ENCODE measurements at places on chromosomes 4 and X. TPM values are rescaled to one million over a fixed set of nuclear protein-coding genes. Genes with fewer than 3 reads are reported as not detected.
A peak's percentile ranks its signal among the peaks of the same experiment; 100 is the strongest.

- no peak for DNase-seq
These were observed 34.3 kb upstream of the GRPR start for GRCh38 chrX:16089086-16089485.

DNA sequence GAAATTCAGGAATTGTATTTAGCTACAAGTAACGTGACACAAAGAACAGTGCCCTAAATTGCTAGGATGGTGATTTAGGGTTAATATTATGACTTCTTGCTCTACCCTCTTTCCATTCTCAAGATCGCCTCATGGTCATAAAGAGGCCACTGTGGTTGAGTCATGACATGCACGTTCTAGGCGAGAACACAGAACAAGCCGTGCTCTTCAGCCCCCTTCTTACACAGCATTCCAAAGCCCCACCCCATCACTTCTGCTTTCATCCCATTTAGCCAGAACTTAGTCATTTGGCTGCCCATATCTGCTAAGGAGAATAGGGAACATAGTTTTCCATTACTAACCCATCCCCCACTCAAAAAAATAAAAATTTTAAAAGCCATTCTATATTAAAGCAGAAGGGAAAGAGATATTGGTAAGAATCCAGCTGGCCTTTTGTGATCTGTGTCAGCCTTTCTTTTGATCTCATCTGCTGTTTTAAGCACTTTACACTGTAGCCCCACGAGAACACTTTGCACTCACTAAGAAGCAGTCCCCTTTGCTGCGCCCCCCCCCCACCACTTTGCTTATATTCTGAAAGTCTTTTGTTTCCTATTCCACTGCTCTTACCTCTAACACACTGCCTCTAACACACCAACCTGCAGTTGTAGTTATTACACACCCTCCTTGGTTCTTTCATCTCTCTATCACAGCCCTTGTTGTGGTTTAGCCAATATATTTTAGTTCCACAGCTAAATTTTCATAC is 28.4 kb downstream of the NPNT start:
- DNase-seq: peak; percentile 43

GRCh38 chrX:143287236-143287635 is 230.0 kb downstream of the SPANXN3 start:
- no peak for DNase-seq

- peak; percentile 21 for DNase-seq
These were observed 464.1 kb downstream of the IDS start for GRCh38 chrX:149040873-149041535.

GRCh38 chr4:74480267-74480666 is 35.3 kb downstream of the AREG start:
- DNase-seq: no peak

GRCh38 chr4:134144337-134144736 is 57.3 kb downstream of the PABPC4L start:
- DNase-seq: no peak

The PDCL2 gene
- not detected for total RNA-seq

The TMPRSS11D gene
- total RNA-seq: not detected

The GIMD1 gene
- not detected for total RNA-seq

The NKX6-1 gene
- 1.1 TPM for total RNA-seq
